H9 (cell line): ENCODE measurements at places on chromosomes 6 and 20.

DNA sequence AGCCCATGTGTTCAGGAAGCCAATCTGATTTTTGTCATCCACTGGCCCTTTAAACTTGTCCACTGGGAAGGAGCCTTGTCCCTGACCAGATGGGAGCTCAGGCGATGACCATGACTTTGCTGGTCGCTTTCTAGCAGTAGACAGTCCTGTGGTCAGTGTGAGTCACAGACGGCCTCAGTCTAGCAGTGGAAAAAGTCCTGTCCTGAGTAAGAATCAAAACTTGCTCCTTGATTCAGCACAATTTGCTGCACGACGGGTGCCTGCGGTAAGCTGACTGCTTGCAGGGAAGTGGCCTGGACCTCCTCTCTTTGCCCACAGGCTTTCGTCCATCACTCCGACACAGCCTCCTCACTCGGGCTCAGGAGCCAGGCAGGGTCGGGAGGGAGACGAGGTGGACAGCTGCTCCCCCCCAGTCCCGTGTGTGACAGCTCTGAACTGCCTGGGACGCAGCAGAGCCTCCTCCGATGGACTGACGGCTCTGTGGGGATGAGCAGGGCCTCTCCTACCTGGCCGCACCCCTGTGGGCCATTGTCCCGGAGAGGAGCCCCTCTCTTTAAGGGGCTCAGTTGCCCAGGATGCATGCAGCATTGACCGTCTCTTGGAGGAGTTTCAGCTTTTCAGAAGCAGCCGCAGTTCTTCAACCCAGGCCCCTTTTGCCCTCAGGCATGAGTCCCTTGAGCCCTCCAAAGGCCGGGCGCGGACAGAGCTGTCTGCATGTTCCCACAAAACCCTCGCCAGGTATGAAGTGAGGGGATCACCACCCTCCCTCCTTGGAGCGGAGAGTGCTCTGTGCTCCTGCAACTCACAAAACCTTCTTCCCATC is 209.2 kb downstream of the ANKRD60 start:
- DNase-seq, result peak; percentile 24

- no peak for DNase-seq
Observed at GRCh38 chr6:45685076-45685475, 307.3 kb upstream of the SUPT3H start.

- no peak for DNase-seq
Observed at GRCh38 chr20:8790442-8791074, 278.3 kb upstream of the PLCB4 start.

DNA sequence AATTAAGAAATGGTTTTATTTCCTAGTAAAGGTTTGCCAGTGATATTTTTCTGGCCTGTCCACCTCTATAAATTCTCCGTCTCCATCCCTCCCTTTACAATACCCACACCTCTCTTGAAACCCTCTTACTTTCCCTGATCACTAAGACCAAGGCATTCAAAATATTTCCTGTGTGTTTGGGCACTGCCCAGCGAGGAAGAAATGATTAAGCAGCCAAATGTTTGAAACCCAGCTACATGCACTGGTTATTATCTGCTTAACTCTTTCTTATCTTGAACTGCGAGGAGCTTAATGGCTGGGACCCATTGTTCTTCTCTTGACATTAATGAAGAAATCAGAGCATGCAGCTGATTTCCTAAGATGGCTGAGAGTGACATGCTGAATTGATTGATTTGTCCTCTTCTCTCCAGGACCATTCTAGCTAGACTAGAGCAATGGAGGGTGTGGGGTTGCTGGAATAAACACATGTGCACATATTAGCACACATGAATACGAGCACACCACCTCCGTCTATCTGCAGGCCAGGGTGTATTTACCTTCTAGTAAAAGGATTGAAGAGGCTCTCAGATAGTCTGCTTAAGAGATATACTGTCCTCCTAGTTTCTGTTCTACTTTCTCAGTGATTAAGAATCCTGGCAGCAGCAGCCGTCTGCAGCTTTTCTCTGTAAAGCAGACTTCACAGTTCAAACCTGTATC is 46.1 kb upstream of the PRDM1 start:
- DNase-seq, result no peak

- no peak for DNase-seq
Observed at GRCh38 chr20:16671753-16672152, 58.1 kb upstream of the SNRPB2 start.

- peak; percentile 59 for DNase-seq
Observed at GRCh38 chr6:97064578-97064977, 140.1 kb downstream of the KLHL32 start.
